NB4 (cell line): ENCODE measurements at places on chromosomes 12 and 14.

- DNase-seq = no peak
Measured at GRCh38 chr14:68172627-68173026, 353.0 kb downstream of the RAD51B start.

- DNase-seq = peak; percentile 5
Measured at GRCh38 chr14:66483322-66483721, 2.8 kb upstream of the CCDC196 start.

- no peak for DNase-seq
Measured at GRCh38 chr12:127284021-127284420, 982.9 kb upstream of the TMEM132C start.

- DNase-seq = peak; percentile 50
Measured at GRCh38 chr12:9064201-9064814, 51.4 kb downstream of the A2M start.

DNA sequence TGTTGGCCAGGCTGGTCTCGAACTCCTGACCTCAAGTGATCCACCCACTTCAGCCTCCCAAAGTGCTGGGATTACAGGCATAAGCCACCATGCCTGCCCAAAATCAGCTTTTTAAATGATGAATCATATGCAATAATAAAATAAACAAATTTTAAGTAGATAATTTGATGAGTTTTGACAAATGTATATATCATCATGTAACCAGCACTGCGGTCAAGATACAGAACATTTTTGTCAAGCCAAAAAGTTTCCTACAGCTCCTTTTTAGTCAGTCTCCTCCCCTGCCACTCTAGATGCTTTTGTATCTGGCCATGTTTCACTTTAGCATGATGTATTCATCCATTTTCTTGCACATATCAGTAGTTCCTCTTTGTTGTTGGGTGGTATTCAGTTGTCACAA, 17.2 kb downstream of the FRMD6 start:
- DNase-seq = no peak

DNA sequence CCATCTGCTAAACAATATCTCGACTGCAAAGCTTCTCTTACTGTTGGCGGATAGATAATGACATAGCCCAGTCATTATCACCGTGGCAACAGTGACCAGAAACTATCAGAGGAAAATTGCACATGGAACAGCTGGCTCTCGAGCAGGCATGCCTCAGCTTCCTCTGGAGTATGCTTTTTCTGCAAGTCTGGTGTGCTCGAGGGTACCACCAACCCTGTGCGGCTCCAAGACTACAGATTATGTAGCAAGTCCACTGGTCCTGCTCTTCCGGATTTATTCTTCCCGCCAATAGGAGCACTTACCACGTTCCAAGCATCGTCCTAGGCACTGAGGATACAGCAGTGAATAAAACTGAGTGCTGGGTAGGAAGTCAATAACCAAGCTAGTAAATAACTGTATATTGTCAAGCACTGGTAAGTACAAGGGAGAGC, 1.4 kb upstream of the GLRX5 start:
- DNase-seq = peak; percentile 77

- DNase-seq = no peak
Measured at GRCh38 chr12:9794484-9795093, 32.7 kb upstream of the KLRF1 start.
